ENCODE measurements at places on chromosomes 3 and 15. TPM values are rescaled to one million over a fixed set of nuclear protein-coding genes. Genes with fewer than 3 reads are reported as not detected.

- no peak for DNase-seq
These were observed 768.1 kb downstream of the GBE1 start for GRCh38 chr3:80993241-80993945.

- DNase-seq: peak; percentile 68
These were observed 440.8 kb downstream of the PYDC2 start for GRCh38 chr3:191901741-191902140.

Gene TMEM108
- 0.27 TPM for total RNA-seq

Gene TMEM212
- total RNA-seq: not detected
